ENCODE measurements at places on chromosomes 5 and 9.

- DNase-seq, result no peak
Observed at GRCh38 chr9:120716483-120716882, 2.2 kb upstream of the MEGF9 start.

- no peak for DNase-seq
Observed at GRCh38 chr5:68759593-68759992, 334.2 kb upstream of the SLC30A5 start.

- no peak for DNase-seq
Observed at GRCh38 chr9:18604767-18605730, 131.1 kb downstream of the ADAMTSL1 start.

GRCh38 chr5:180207593-180207992 is 1.4 kb downstream of the RASGEF1C start:
- DNase-seq, result no peak

DNA sequence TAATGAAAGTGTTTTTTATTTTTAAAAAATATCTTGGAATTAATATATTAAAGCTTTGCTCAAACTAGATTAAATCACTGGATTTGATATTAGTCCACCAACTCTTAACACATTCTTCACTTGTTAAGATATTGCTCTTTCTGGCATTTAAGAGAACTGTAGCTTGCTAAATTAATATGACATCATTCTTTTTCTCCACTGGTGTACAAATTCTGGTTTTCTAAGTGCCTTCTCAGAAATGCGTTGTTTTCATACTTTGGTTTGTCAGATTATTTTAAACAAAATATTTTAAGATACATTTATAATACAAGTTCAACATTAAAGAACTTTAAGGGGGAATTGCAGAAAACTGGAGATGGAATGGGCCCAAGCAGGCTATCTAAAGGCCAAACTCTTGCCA is 87.6 kb upstream of the IFNE start:
- no peak for DNase-seq

DNA sequence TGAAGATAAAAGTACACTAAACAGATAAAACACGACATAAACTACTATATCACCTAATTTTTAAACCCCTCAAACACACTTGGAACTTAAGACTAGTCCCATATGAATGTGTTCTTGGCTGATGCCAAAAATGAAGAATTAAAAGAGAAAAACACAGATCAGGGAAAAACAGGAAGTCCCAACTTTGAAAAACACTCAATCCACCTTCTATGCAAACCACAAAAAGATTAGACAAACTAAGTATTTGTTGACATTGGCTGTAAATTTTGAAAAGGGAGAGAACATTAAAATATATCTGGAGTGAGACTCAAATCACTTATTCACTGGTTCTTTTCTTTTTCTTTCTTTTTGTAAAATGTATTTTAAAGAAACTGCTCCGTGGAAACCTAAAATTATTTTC is 81.4 kb downstream of the ANKH start:
- no peak for DNase-seq

- no peak for DNase-seq
Observed at GRCh38 chr5:107661038-107661649, 9.6 kb downstream of the EFNA5 start.

DNA sequence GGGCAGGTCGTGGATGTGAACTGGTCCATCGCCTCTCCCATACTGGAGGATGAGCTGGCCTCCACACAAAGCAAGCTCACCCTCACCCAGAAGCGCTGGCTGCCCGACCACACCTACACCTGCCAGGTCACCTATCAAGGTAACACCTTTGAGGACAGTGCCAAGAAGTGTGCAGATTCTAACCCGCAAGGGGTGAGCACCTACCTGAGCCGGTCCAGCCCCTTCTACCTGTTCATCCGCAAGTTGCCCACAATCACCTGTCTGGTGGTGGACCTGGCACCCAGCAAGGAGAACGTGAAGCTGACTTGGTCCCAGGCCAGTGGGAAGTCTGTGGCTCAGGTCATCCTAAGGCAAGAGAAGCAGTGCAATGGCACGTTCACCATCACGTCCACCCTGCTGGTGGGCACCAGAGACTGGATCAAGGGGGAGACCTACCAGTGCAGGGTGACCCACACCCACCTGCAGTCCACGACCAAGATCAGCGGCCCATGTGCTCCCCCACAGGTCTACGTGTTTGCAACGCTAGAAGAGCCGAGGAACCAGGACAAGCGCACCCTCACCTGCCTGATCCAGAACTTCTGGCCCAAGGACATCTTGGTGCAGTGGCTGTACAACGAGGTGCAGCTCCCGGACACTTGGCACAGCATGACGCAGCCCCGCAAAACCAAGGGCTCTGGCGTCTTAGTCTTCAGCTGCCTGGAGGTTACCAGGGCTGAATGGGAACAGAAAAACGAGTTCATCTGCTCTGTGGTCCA is 71.3 kb downstream of the INSL6 start:
- no peak for DNase-seq

DNA sequence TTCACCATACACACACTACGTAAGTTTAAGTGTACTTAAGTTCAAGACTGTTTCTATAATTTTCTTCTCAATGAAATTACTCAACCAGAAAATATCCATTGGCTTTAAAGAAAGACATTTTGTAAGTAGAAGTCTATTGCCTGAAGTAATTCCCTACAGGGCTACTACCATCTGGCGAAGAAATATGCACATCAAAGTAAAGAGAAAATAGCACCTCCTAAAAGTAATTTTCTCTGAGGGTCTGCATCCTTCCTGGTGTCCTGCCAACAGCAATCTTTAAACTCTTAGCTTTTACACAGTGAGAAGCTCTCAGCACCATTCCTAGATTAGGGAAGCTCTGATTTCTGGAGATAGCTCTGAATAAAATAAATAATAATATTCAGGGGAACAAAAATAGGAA is 498.5 kb upstream of the TYRP1 start:
- DNase-seq, result no peak

DNA sequence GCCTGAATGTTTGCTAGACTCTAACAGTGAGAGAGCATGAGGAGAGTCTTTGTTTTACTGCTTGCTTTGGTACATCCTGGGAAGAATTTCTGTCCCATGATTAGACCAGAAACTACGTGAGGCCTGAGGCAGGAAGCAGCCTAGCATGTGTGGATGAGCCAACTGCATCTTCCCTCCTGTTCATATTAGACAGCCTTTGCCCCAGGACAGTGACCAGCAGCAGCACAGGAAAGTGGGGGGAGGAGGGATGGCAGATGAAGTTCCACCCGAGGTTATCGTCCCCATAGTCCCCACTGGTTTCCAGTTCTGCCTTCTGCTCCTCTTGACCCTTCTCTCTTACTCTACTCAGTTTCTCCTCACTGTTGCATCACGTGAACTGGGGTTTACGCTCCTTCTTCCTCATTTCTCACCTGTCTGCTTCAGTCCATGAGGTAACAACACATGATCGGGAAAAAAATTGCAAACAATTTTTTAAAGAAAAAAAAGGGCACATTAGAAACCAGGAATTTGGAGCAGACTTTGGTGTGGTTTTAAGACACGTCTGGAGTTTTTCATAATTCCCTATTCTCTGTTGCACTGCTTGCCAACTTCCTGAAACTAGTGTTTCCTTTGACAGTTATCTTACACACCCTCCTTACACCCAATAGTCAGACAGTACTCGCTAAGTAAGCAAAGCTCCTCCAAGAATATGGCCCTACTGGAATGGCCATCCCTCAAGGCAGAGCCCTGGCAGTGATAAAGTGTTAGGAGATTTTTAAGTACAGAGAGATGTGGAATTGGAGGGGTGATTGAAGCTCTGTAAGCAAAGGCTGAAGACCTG is 84.1 kb downstream of the SNX18 start:
- no peak for DNase-seq

- no peak for DNase-seq
Observed at GRCh38 chr9:72950875-72951442, 1.9 kb downstream of the ALDH1A1 start.

DNA sequence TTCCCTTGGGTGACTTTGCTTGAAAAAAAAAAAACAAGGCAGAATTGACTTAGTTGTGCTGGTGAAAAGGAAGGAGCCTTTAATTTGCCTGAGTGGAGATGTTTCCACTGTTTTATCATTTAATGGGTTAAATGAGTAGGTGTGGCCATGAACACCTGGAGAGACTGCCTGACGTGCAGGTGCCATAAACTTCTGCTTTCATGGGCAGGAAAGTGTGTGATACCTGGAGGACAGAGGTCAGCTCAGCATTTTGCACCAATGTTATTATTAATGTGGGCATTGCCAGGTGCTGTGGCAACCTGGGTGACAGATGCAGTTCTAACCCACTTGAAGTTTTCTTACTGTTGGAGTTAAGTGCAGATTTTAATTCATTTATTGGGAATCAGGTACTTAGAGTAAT is 145.4 kb downstream of the CD180 start:
- no peak for DNase-seq
